Placental epithelial cell (primary cell): ENCODE measurements at places on chromosomes 1 and 21. TPM values are rescaled to one million over a fixed set of nuclear protein-coding genes. Genes with fewer than 3 reads are reported as not detected.

Gene NUF2
- total RNA-seq: 2.7 and 4.2 TPM in 2 replicates

Gene C1orf115
- 0.76 and 9.8 TPM in 2 replicates for total RNA-seq

Gene SPRR2E
- not detected in 2 replicates for total RNA-seq

Gene MFAP2
- 132 and 185 TPM in 2 replicates for total RNA-seq

Gene IL10RB
- total RNA-seq: 26.3 and 31.9 TPM in 2 replicates

Gene RIPK4
- total RNA-seq: 9.2 and 11.0 TPM in 2 replicates

Gene CHAF1B
- 2.4 and 3.5 TPM in 2 replicates for total RNA-seq

Gene GBP7
- not detected in 2 replicates for total RNA-seq

Gene KANK4
- 137 TPM in 2 replicates for total RNA-seq

Gene GBP6
- 0.11 TPM in 1 of 2 replicates, not detected in the other for total RNA-seq

Gene AMPD1
- total RNA-seq: not detected in 2 replicates

Gene PTPRF
- total RNA-seq: 145 and 161 TPM in 2 replicates

Gene LMX1A
- not detected in 2 replicates for total RNA-seq

Gene GBP2
- total RNA-seq: 17.8 and 70.3 TPM in 2 replicates

Gene C1orf185
- total RNA-seq: not detected in 2 replicates

Gene MR1
- total RNA-seq: 23.6 and 25.9 TPM in 2 replicates

Gene GJA9
- 0.11 TPM in 1 of 2 replicates, not detected in the other for total RNA-seq

Gene EPS8L3
- not detected in 2 replicates for total RNA-seq

Gene ATXN7L2
- total RNA-seq: 2.8 and 5.5 TPM in 2 replicates

Gene LENEP
- 3.9 TPM in 1 of 2 replicates, not detected in the other for total RNA-seq

Gene GRHL3
- not detected in 2 replicates for total RNA-seq

Gene OSBPL9
- total RNA-seq: 115 and 144 TPM in 2 replicates

Gene EFNA3
- 2.0 and 3.5 TPM in 2 replicates for total RNA-seq

Gene PPFIA4
- total RNA-seq: 3.3 and 3.5 TPM in 2 replicates

Gene DMRTA2
- total RNA-seq: not detected in 2 replicates

Gene KRTAP13-2
- not detected in 2 replicates for total RNA-seq

Gene FCRLB
- total RNA-seq: 0.79 and 1.1 TPM in 2 replicates

Gene AADACL3
- total RNA-seq: not detected in 2 replicates

Gene CD48
- total RNA-seq: not detected in 2 replicates

Gene RBBP5
- total RNA-seq: 9.0 and 12.4 TPM in 2 replicates

Gene FCRL5
- not detected in 2 replicates for total RNA-seq

Gene CYYR1
- 0.11 and 0.39 TPM in 2 replicates for total RNA-seq

Gene TMEM52
- total RNA-seq: 0.54 and 0.79 TPM in 2 replicates

Gene MEGF6
- 4.0 and 4.3 TPM in 2 replicates for total RNA-seq

Gene ANKRD34A
- 0.22 and 0.39 TPM in 2 replicates for total RNA-seq

Gene IGFN1
- total RNA-seq: not detected in 2 replicates

Gene SH3D21
- 46.3 and 47.4 TPM in 2 replicates for total RNA-seq

Gene PTPN22
- total RNA-seq: not detected in 2 replicates

Gene CDC42
- 239 and 615 TPM in 2 replicates for total RNA-seq

Gene CENPL
- 11.0 and 12.4 TPM in 2 replicates for total RNA-seq

Gene EPHA2
- total RNA-seq: 2.7 and 28.6 TPM in 2 replicates

Gene ST6GALNAC5
- total RNA-seq: 0.39 TPM in 1 of 2 replicates, not detected in the other

Gene LCE2A
- 0.79 TPM in 1 of 2 replicates, not detected in the other for total RNA-seq

Gene SERPINC1
- total RNA-seq: not detected in 2 replicates

Gene MORC3
- total RNA-seq: 22.1 and 37.3 TPM in 2 replicates

Gene HCN3
- total RNA-seq: 2.2 and 4.7 TPM in 2 replicates

Gene OR2G6
- total RNA-seq: 4.3 and 13.2 TPM in 2 replicates

Gene SPRR2G
- total RNA-seq: not detected in 2 replicates

Gene CACNA1S
- not detected in 2 replicates for total RNA-seq

Gene PAQR6
- total RNA-seq: 1.6 and 1.7 TPM in 2 replicates

Gene OR2T35
- 2.4 and 4.9 TPM in 2 replicates for total RNA-seq

Gene EDEM3
- 23.6 and 29.2 TPM in 2 replicates for total RNA-seq

Gene SYCP1
- total RNA-seq: not detected in 2 replicates

Gene KIF2C
- 4.3 and 11.2 TPM in 2 replicates for total RNA-seq

Gene TFB2M
- 11.0 and 15.2 TPM in 2 replicates for total RNA-seq

Gene NID1
- total RNA-seq: 3.1 and 8.7 TPM in 2 replicates

Gene RGS1
- total RNA-seq: not detected in 2 replicates
